ENCODE measurements at places on chromosomes 5 and 9.

DNA sequence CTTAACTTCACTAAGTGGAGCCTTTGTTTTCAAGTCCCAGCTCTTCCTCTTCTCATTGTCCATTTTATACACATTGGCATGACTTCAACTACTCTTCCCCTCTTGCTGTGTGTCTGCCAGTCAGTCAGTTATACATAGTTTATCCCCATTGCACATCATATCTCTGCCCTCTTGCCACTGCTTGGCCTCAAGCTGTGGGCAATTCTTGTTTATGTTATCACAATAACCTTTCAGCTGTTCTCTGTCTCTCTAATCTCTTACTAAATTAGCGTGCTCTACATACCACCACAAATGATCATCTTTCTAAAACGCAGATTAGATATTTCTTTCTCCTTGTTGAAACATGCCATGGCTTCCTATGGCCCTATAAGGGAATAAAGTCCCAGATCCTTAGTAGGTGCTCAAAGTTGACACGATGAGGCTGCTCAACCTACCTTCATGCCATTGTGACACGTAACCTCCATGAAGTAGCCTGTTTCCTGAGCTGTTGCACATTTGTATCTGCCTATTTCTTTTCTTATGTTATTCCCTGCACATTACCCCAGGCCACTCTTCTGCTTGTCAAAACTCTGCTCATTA lies 239.3 kb downstream of the GAS1 start:
- DNase-seq = no peak

DNA sequence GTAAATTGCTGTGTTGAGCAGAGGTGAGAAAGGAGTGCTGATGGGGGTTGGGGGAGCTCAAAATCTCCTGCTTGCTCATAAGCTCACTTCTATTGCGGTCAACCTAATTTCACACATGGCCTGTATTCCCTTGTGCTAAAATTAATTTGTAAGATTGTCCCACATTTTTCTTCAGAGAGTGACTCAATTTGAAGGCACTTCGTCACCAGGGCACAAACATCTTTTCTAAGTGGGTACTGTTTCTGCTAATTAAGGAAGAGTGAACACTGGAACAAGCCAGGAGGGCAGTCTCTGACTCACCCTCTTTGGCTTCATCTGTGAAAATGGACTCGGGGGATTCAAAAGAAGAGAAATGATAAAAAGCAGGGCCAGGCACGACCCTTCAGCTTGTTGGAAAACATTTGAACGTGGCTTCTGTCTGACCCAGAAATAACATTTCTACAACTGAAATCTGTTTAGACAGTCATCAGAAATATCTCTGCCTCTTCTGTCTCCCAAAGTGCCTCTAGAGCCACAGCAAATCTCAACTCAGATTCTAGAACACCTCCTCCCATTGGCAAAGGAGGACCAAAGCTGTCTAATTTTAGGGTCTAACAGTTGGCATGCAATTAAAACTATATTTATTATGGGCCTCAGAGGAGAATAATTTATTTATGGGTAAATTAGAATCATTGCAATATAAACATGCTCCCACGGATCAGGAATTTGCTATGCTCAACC lies 49.8 kb downstream of the FEM1C start:
- DNase-seq = no peak

GRCh38 chr5:43773478-43773844 lies 170.5 kb downstream of the NNT start:
- DNase-seq = no peak

DNA sequence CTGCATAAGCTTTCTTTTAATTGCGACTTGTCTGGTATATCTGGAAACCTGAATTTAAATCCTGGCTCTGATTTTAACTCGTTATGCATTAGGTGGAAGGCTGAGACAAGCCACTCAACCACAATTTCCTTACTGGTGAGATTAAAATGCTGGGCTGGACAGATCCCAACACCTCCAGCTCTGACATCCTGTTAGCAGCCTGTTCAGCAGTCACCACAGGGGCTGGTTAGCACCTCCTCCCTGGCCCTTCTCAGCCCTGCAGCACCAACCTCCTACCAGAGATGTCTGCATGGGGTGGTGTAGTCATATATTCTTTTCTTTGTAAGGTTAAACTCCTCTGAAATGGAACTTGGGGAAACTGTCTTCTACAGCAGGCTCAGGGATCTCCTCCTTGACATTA lies 156.5 kb upstream of the NFIL3 start:
- DNase-seq = no peak

DNA sequence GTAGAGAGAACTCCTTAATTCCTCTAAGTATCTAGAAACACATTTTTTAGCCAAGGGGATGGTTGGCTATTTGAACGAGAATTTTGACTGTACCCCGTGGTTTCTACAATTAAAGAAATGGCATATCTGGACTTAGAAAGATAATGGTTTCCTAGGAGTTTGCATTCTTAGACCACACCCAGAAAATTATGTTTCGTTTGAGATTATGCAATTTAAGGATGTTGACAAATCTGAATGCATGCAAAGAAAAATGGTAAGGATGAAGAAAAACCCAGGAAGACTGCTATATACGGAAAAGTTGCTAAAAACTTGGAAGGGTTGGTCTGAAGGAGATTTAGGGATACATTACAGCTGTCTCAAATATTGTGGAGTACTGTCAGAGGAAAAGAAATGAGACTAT lies 538.5 kb upstream of the WWC1 start:
- DNase-seq = no peak

- no peak for DNase-seq
Observed at GRCh38 chr5:95836544-95836943, 14.0 kb upstream of the GLRX start.

- no peak for DNase-seq
Observed at GRCh38 chr5:131996210-131997025, 15.0 kb downstream of the ACSL6 start.

GRCh38 chr9:26356491-26356890 lies 536.1 kb downstream of the CAAP1 start:
- no peak for DNase-seq

DNA sequence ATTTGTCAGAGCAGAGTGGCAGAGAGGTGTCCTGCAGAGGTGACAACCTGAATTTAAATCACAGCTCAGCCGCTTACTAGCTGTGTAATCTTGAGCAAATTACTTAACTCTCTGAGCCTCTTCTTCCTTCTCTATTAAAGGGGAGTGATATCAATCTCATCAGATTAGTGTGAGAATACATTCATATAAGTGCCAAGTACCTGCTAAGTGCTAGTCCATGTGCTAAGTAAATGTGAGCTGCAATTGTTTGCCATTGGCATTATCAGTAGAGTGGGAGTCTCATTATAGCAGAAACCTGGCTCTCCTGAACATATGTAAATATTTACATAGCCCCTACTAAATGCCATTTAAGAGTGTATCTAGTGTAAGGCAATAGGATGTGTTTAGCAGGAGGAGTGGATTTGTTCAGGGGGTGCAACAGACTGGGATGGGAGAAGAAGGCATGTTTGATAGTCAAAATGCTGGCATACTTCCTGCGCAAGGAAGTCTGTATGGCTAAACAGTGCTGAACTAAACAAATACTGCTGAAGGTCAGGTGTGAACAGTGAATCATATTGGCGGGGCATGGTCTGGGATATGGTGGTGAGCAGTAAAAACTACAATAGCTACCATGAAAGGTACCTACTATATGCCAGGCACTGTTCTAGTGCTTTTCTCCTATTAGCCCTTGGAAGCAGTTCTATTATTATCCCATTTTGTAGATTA lies 74.5 kb downstream of the F2RL2 start:
- no peak for DNase-seq

DNA sequence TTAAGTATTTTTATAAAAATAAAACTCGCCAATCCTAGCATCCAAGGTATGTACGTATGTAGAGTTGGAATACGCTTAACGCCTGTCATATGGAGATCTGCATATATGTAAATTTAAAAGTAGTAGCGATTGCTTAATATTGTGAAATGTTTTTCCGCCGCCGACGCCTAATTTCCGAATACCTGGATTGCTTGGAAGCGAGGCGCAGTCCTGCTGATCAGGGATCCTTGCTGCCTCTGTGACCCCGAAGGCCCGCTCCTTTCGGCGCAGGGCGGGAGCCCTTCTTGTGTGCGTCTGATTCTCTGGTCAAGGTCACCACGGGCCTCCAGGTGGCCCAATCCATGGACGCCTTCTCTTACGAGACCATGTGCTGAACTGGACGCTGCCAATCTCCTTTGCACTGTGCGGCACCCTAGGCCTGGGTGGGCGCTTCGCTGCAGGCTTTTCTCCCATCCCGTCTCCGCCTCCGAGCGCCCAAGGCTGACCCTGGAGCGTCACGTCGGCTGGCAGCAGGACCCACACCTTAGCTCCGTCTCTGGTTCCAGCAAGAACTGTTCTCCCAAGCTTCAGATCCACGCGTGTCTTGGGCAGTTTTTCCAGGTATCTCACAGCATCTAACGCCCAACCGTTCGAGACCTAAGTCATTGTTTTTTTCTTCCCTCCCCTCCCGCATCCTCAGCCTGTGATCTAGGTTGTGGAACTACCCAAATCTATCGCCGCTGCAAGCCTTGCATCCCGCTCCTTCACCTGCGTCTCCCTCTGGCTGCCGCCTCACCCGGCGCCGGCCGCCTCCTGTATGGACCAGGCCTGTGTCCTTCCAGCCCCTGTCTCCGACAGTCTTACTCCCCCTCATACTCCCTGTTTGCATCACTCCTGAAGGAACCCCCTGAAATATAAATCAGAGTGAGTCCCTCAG lies 3.6 kb upstream of the TRIM41 start:
- DNase-seq = no peak

- DNase-seq = no peak
Observed at GRCh38 chr9:16100537-16101091, 547.8 kb downstream of the CCDC171 start.

GRCh38 chr5:66643387-66643786 lies 47.2 kb downstream of the MAST4 start:
- DNase-seq = no peak

GRCh38 chr5:109739741-109740728 lies 50.3 kb downstream of the MAN2A1 start:
- no peak for DNase-seq
